ENCODE measurements at places on chromosomes 7 and 10.

DNA sequence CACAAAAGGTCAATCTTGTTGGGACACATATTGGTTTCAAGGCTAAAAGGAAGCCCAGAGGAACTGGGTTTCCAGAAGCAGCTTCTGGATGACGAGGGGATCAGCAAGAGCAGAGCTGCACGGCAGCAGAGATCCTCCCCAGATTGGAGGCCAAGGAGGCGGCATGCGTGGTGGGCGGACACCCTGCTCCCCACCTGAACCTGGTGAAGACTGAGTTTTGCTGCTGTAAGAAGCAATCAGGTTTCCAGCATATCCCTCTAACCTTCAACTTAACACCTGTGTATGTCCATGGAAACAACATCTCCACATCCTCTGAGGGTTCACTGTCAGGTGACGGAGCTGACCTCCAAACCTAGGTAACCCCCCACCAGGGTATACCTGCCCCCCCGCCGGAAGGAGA, 35.1 kb downstream of the SLIT1 start:
- DNase-seq: no peak

GRCh38 chr10:29191674-29192073, 97.2 kb upstream of the LYZL1 start:
- no peak for DNase-seq

DNA sequence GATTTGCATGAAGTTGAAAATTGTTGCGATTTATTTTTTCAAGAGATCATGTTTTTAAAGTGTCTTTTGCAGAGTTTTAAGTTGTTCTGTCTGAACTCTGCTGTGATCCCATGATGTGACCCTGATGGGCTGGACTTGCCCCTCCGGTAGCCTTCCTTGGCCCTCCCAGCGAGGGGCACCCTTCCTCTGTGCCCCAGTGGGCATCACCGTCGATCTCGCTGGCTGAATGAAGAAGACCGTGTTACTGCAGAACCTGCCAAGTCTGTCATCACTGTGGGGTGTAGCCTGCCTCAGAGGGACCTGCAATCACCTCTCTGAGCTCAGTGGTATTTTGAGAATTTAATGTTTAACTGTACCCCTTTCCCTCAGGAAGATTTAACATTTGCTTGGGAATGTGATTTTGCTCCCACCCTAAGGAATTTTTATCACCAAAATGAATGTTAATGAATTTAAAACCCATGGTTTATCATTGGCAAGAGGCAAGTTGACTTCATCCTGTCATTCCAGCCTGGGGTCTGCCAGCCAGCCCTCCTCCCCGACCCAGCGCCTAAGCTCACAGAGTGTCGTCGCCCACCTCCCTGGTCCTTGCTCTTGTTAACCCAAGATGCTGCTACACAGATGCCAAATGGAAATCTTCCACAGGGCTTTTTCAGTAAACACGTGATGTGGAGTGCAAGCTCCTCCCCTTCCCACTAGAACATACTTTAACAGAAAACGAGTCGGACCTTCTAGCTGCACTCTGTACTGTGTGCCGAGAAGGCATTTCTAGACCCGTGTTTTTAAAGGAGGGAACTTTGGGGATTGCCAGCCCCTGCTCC, 115.4 kb downstream of the NT5C2 start:
- DNase-seq: no peak

DNA sequence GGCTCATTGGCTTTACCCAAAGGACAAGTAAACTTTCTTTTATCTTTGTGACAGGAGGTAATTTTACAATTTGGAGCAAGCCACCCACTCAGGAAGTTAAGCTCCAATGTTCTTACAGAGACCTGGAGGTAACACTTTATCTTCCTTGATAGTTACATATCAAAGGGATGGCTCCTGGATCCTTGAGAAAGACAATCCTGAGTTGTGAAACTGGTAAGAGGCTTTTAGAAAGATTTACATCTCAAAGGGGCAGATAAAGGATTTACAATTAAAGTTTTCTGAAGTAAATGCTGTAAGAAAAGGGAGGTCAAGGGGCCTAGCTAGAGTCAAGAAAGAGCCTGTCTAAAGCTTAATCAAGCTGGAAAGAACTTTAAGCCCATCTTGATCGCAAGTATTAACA, 124.4 kb upstream of the ZNF804B start:
- DNase-seq: no peak

- DNase-seq: no peak
Measured at GRCh38 chr10:131746785-131747184, 154.0 kb upstream of the PPP2R2D start.

DNA sequence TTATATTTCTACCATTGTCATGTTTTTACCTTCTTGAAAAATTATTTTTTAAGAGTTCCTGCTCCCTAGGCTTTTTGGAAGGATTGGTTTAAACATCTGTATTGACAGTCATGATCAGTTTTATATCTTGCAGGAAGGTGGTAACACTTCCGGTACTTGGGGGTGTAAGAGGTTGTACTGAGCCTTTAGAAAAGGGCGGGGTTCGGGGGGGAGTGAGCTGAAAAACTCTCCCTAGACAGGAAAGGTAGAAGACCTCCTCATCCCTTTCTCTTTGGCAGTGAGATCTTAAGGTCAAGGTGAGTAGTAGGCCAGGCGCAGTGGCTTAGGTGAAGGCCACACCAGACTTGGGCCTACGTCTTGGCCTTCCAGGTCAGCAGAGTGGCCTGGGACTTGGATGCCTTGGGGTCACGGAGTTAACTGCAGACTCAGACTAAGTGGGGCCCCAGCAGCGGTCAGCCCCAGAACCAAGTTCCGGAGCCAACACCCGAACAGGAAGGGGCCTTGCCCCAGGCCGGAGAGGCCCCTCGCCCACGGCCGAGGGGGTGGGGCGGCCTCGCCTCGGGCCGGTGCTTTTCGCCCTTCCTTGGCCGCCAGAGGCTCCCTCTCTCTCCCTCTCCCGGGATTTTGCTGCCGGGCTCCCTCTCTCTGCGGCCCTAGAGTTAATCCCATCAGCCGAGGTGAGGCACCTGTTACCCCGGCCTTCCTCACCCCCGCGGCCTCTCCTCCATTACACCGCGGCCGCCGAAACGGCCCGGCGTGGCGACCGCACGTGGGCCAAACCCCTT, at the start of gene PPP1R9A:
TSS of gene PPP1R9A (plus strand) at position 569 of the 785 bp plus-strand sequence. CDS start 2,520 bp downstream, outside the sequence.
- no peak for DNase-seq

DNA sequence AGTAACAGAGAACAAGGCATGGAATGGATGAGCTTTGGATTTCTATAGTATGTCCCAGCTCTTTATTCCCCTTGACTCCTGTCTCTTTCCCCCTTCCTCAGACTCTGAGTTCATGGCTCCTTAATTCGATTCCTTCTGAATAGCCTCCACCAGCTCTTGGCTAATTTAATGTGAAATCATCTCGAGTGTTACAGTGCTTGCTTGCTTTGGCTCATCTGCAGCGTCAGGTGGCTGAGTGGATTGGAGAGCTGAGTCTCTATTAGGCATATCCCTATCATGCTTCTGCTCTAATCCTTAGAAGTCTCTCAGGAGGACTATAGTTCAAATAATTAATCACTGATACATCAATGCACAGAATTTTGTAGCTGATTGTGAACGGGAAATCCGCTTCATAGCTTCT, 134.6 kb downstream of the LRRC4 start:
- no peak for DNase-seq

GRCh38 chr7:72020311-72020710, 391.8 kb downstream of the CALN1 start:
- no peak for DNase-seq

- DNase-seq: no peak
Measured at GRCh38 chr7:44143646-44144250, 2.6 kb upstream of the MYL7 start.

GRCh38 chr10:126592901-126593300, 77.6 kb downstream of the C10orf90 start:
- no peak for DNase-seq

DNA sequence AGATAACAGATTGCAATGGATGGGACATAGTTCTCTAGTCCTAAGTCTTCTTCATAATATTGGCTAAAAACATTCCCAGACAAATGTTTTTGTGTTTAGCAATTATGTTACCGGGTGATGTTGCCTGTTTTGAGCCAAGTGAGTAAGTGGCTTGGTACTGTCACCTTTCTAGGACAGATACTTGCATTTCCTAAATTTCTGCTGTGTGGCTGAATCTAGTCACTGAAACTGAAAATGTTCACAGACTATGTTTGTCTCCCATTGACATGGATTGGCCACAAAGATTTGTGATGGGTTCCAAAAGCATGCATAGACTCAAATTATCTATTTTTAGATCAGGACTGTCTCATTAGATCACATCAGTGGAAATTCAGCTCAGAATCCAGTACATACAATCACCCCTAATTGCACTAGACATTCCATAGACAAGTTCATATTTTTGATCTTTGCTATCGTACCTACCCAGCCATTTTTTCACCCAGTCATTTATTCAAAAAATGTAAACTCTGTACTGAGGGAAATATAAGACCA, 1222.1 kb upstream of the AUTS2 start:
- DNase-seq: no peak

GRCh38 chr10:109780997-109781396, 142.3 kb downstream of the XPNPEP1 start:
- DNase-seq: no peak

- peak; percentile 55 for DNase-seq
Measured at GRCh38 chr10:79322616-79323543, 24.4 kb upstream of the PPIF start.

- no peak for DNase-seq
Measured at GRCh38 chr10:24382045-24382444, 173.1 kb downstream of the KIAA1217 start.

GRCh38 chr10:121322776-121323175, 275.5 kb downstream of the FGFR2 start:
- DNase-seq: no peak

DNA sequence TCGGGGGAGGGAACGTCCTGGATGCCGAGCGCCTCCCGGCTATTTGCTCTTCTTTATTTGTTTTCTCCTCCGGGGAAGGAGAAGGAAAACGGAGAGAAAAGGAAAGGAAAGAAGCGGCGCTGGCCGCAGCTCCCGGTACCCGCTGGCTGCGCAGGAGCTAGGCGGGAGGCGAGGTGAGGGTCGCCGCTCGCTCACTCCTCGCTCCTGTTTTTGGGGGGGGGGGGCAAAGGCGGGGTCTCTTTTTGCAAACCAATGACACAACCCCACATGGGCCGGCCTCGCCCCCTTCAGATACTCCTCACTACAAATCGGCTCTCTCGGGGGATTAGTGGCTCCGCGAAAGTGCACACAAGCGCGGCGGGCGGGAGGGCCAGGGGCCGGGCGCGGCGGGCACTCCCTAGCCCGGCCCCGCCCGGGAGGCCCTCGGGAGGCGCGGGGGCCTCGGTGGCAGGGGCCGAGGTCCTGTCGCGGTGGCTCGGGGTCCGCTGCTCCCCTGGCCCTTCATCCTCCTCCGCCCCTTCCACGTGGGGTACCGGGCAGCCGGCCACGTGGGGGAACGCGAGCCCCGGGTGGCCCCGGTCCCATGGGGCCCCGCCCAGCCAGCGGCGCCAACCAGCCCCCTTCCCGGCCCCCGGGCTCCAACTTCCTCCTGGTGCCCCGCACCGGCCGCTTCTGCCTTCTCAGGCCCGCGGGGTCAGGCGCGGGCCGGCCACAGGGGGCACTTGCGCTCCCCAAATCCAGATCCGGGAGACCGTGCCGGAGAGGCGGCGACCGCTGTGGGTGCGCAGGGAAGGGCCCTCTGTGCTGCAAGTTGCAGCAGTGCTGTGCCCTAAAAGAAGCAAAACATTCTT, 718 bp upstream of the CTBP2 start:
- DNase-seq: no peak

DNA sequence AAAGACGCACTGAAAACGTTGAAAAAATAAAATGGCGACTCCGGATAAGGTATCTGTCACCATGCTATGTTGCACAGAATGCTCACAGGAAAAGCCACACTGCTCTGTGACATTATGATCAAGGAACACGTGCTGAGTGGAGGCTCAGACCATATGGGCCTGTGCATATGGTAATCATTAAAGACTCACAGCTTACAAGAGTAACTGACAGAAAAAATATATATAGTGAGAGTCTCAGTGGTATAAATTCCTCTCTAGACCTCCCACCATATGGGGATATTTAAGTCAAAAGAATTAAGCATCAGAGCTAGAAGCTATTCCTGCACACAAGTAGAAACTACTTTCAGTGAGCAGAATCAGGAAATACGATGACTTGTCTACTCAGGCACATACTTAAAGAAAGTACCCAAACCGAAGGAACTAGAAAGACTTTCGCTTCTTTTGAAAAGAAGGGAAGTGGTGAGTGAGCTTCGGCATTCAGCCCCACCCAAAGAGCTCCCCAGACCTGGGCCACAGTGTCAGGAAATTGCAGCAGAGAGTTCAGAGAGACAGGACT, 65.1 kb upstream of the MPP7 start:
- DNase-seq: peak; percentile 16

DNA sequence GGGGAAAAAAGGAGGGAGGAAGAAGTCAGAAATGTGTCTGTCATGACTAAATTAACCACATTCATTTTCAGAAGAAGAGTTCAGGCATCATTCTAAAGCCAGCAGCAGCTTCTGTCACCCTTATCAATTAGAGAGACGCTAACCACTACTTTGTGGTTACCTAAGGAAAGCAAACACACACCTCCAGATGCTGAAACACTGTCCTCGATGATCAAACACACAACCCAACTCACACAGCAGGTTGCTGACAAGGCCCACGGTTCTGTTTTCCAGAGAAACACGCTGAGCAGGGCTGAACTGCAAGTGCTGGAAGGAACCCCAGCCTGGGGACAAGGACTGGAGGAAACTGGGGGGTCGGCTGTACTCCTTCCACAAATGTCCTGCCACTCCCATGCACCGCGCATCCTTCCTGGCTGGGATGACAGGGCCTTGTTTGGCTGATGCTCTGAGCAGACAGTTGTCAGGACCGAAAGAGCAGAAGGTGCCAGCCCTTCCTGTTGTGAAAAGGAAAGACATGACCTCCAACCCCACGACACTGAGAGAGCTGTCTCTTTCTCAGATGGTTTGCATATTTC, 36.6 kb downstream of the PRKCQ start:
- DNase-seq: peak; percentile 28

DNA sequence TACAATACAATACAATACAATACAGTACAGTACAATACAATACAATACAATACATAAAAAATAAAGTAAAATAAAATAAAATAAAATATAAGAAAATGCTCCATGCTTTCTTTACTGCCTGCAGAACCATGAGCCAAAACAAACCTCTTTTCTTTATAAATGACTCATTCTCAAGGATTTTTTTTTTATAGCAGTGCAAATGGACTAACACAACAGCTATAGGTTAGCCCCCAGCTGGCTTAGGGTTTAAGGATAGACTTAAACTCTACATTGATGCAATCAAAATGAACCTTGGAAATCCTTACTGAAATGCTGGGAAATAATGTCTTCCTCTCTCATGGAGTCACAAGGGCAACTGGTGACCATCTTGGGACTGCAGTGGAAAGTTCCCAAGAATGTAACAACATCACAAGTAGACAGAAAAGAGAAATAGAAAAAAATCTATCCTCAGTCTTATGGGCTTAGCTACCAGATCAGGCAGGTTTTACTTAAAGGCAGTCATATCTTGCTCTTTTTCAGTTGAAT, 348.9 kb downstream of the ARL4A start:
- no peak for DNase-seq

DNA sequence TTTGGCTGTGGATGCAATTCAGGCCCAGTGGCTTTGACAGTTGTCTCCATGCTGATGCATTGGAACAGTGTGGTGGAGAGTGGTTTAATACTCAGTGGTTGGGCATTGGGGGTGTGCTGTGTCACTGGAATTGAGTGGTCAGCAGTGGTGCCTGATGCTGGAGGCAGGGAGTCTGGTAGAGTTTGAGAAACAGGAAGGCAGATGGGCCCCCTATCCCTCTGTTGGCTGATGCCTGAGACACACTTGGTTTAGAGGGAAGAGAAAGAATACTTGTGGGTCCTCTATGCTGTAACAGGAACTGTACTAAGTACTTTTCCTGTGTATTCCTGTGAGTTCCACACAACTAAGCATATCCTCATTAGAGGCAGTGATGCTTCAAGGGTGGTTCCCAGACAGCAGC, 55.4 kb downstream of the EEPD1 start:
- no peak for DNase-seq

GRCh38 chr7:137978464-137979237, 23.2 kb downstream of the CREB3L2 start:
- no peak for DNase-seq
